ENCODE measurements at places on chromosomes 7 and 10.

GRCh38 chr7:50037086-50037485 is 56.0 kb downstream of the ZPBP start:
- DNase-seq, result no peak

GRCh38 chr10:70715853-70716795 is 43.8 kb downstream of the ADAMTS14 start:
- DNase-seq, result peak; percentile 21

DNA sequence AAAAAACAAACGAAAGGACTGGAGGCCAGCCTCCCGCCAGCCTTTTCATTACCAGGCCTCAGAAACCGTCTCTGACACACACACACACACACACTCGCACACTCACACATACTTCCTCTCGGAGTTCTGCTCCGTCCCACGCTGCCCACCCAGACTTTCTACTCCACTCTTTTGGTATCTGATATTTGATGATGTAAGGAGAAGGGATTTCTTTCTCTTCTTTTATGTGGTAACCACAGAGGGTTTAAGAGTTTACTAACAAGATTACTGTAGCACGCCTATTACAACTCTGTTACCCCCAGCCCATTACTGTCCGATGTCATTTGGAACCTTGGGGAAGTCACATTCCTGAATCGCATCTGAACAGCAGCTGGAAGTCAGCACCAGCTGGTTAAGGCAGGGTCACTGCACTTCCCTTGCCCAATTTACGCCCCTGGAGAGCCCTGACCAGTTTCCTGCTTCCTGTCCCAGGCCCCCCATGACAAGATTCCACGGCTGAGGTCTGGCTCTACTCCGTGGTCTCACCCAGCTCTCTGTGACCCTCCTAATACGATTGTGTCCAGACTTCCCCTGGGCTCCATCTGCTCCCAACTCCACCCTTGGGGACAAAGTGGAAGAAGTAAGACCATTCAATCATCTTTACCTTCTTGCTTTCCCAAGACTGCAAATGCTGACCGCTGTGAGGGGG is 1.1 kb downstream of the DENND2A start:
- peak; percentile 32 for DNase-seq

GRCh38 chr10:47425813-47426419 is 41.8 kb upstream of the ZNF488 start:
- no peak for DNase-seq

DNA sequence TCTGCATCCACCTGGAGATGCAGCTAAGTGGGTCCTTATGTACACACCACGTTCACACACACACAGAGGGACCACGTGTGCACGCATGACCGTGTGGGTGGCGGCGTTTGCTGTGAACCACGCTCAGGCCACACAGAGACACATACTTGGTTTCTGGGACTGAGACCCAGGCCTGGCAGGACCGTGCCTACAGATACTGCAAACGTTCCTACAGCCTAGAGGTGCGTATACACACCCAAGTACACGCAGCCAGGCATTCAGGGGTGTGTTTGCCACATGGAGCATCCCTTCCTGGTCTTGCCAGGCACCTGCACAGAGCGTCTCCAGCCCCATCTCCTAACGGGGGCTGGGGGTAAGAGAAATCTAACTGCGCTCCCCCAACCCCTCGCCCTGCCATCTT is 49.0 kb upstream of the GTF2IRD1 start:
- DNase-seq, result no peak

- DNase-seq, result no peak
These were observed 24.8 kb upstream of the ZNF735 start for GRCh38 chr7:64182036-64182790.

DNA sequence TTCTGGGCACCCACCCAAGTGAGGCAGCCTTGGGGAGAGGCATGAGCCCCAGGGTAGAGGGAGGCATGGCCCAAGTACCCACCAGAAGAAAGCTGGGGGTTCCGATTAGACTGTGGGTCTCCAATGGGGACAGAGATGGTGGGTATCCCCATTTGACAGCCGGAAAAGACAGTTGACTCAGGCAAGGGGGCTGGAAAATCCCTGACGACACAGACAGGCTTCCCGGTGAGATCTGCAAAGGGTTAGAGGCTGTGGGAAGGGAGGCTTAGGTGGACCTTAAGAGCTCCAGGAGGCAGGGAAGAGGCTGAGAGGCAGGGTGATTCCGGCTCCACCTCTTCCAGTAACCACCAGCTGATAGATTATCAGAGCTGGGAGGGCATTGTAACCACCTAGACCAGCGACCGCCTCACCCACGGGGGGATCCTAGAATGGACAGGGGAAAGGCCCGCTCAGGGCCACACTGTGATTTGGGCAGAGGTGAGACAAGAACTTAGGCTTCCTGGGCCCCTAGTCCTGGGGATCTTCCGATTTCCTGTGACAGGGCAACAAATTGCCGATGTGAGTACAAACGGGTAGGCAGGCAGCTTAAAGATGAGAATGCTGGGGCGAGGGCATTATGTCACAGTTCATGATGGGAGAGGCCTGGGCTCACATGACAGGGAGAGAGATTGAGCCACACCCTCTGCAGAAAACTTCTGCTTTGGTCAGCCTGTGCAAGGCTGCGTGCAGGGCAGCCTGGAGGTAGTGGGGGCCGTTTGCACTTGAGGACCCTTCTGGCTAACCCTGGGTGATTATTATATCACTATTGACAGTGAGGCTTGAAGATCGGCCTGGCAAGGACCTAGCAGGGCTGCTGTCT is 5.4 kb downstream of the TBATA start:
- DNase-seq, result peak; percentile 37

- no peak for DNase-seq
These were observed 371.8 kb downstream of the PAXIP1 start for GRCh38 chr7:154631162-154631561.

DNA sequence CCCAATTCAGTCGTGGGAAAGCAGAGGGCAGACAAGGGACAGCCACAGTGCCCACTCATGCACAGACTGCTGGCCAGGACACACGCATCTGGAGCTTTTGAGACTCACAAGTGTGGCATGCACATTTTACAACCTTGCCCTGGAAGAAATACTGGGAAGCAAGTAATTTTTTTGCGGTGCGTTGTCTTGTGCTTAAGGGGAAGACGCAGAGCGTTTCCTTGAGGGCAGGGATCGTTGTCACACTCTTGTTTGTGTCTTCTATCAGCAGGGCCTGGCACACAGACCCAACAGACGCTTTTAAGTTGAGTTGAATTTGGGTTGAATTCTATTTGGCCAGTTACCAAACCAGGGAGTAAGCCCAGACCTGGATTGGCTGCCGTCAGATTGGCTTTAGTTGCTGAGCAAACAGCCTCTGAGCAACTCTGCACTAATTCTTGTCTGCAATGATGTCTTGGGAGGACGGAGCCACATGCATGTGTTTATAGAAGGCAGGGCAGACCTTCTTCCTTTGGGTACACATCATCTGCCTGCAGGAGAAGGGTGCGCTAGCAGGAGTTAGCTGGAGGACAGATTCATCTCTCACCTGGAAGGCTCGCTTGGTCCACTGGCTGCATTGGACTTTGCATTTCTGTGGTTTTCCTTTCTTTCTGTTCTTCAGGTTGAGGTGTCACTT is 38.4 kb downstream of the IL2RA start:
- DNase-seq, result no peak

GRCh38 chr10:35486297-35486990 is 118.7 kb upstream of the GJD4 start:
- peak; percentile 27 for DNase-seq

DNA sequence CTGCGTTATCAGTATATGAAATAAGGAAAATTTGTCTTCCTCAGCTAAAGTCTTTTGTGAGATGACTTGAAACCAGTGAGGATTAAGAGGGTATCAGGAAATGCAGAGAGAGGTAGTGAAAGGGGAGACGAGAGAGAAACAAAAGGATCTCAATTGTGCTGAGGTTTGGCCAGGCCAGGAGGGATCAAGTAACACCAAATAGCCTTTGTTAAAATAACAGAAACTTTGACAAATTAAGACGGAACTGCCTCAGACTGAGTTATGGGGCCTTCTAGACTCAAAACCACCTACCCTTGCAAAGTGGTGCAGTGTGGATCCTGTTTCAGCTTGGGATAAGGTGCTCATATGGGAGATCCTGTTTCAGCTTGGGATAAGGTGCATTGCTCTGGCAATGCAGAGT is 263.1 kb downstream of the CREB5 start:
- no peak for DNase-seq

- no peak for DNase-seq
These were observed 42.2 kb upstream of the PFKP start for GRCh38 chr10:3025026-3025683.

- no peak for DNase-seq
These were observed 210.7 kb upstream of the MDFIC start for GRCh38 chr7:114711241-114711640.
